DMS53 (cell line): ENCODE measurements at places on chromosomes 12 and 14.

DNA sequence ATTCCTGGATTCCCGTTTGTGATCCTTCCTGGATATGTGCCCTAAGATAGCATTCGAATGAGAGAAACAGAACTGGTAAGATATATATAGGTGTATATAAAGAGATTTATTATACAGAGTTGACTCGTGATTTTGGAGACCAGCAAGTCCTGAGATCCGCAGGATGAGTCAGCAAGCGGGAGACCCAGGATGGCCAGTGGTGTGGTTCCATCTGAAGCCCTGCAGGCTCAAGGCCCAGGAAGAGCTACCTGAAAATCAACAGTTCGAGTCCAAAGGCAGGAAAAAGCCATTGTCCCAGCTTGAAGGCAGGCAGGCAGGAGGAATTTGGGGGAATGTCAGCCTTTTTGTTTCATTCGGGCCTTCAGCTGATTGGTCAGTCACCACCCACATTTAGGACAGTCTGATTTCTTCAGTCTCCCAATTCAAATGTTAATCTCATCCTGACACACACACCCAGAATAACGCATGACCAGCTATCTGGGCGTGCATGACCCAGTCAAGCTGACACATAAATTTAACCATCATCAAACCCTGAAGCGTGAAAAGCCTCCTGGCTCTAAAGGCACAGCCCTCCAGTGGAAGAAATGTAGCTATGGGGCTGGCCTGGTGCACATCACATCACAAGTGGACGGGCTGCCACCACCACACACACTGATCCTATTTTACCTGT, 44.3 kb downstream of the TUNAR start:
- no peak for DNase-seq

- DNase-seq = no peak
Observed at GRCh38 chr12:943051-943450, 6.4 kb downstream of the RAD52 start.

GRCh38 chr12:110165540-110166159, 41.5 kb downstream of the IFT81 start:
- peak; percentile 60 for DNase-seq

- no peak for DNase-seq
Observed at GRCh38 chr12:70272510-70272909, 29.3 kb downstream of the CNOT2 start.

DNA sequence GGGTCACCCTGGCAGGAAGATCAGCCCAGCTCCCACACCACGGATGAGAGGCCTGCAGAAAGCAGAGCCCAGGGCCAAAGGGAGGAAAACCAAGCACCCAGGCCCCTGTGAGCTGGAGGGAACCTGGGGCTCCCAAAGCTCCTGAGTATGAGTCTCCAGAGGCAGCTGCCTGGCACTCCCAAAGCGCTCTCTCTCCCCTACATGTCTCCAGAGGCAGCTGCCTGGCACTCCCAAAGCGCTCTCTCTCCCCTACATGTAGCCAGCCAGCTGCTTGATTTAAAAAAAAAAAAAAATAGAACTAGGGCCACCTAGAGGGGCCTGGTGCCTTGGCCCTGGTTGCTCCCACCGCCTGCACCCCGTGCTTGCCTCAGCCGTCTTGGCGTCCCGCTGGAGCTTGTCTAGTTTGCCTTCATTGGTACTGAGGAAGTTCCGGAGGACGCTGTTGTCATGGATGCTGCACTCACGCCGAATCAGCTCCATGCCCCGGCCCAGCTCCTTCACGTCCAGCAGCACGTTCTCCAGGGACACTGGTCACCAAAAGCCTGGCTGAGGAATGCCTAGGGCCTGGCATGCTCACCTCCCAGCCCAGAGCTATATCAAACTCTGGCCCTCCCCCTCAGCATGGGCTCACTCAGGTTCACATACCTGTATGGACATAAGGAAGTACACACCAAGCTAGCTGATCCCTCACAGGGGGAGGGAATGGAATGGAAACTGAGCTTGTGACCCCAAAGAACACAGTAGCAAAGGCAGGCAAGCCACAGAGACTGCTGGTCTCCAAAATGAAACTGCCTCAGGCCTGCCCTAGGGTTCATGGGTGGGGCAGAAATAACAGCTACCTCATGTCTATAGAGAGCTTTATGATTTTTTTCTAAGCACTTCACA, 24.7 kb downstream of the PRPF40B start:
- DNase-seq = no peak

DNA sequence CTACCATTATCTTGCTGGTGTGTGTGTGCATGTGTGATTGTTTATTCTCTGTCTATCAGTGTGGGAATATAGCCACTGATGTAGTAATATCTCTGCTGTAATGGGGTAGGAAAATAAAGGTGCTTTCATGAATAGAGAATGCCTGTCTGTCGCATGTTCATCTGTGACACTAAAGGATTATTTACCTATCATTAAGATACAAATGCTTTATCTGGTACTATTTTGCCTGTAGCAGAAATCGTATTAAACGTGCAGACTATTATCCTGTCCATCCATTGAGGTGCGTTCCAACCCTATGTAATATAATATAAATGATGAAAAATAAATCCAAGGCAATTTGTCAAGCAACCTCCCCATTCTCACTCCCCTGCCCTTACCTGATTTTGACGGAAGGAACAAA, 1215.1 kb downstream of the BCL11B start:
- DNase-seq = no peak

DNA sequence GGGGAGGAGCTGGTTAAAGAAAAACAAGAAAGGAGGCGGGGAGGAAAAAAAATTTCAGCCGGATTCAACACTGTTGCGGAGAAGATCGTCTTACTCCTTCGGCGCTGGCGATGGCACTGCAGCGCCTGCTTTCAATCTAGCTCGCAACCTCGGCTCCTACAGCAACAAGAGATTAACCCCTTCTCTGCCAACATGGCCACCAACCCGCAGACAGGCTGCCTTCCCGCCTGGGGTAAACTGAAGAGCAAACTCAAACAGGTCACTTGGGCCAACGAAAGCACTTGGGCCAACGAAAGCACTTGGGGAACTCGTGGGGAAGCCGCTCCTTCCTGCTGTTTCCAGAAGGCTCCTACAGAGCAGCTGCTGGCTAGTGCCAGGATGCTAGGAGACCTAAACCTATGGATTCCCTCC, 73.7 kb downstream of the CIT start:
- no peak for DNase-seq
